CD4-positive, alpha-beta T cell treated with Interleukin-15 for 1 hour (primary cell): ENCODE measurements at places on chromosomes 1 and 21.
A peak's percentile ranks its signal among the peaks of the same experiment; 100 is the strongest.

- DNase-seq = no peak
Measured at GRCh38 chr1:230288641-230289349, 137.3 kb downstream of the PGBD5 start.

DNA sequence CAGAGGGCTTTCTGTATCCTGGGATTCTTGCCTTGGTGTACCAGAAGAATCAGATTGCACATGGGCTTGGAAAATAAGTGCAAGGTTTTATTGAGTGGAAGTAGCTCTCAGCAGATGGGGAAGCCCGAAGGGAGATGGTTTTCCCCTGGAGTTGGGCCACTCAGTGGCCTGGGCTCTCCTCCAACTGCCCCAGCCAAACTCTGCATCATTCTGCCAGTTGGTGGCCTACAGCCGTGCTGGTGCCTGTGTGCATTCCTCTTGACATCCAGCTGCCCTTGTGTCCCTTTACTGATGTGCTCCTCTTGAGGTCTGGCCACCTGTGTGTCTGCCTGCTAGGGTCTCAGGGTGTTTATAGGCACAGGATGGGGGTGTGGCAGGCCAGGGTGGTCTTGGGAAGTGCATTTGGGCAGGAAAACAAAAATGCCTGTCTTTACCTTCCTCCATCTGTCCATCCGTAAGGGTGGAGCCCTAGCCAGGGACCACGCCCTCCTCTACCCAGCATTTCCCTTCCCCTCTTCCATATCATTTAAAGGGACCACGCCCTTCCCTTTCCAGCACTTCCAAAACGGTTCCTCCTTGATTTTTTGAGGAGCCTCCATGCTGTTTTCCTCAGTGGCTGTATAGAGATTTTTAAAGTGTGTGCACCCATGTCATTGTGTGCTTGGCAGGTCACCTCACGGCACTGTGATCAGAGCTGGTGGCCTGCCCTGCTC is 18.9 kb downstream of the SNAP47 start:
- no peak for DNase-seq

- no peak for DNase-seq
Measured at GRCh38 chr1:92366040-92366395, 67.2 kb downstream of the RPAP2 start.

- no peak for DNase-seq
Measured at GRCh38 chr1:248802454-248802853, 23.3 kb downstream of the SH3BP5L start.

DNA sequence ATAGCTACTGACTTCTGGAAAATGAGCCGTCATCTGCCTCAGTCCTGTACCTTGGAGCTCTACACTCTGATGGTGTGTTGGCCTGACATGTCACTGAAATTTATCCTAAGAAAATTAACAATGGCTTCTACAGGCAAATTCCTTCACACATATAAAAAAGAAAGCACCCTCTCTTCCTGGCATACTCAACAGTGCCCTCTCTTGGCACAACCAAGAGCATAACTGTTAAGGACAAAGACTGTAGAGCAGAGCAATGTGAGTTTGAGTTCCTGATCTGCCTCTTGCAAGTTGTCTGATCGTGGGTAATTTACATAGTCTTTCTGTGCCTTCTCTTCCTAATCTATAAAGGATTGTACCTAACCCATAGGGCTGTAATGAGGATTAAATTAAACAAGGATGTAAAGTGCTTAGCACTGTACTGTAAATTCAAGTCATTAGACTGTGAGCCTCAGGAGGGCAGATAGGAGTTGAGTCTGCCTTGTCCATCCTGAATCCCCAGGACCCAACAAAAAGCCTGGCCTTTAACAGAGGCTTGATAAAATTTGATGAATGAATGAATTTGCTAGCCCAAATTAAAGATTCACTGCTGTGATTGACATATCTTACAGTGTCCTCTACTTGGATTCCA is 83.5 kb downstream of the SYF2 start:
- DNase-seq = peak; percentile 34

- DNase-seq = peak; percentile 83
Measured at GRCh38 chr1:39098546-39099250, 72.5 kb downstream of the NDUFS5 start.

- DNase-seq = no peak
Measured at GRCh38 chr1:53581476-53581875, 122.3 kb downstream of the DMRTB1 start.
